Mucosa of descending colon (tissue), 3 donors: ENCODE measurements at places on chromosomes 4 and X. TPM values are rescaled to one million over a fixed set of nuclear protein-coding genes. Genes with fewer than 3 reads are reported as not detected.

FABP2 gene
- 39.7 TPM for total RNA-seq

TSPAN7 gene
- total RNA-seq: 138 TPM

SPOCK3 gene
- 3.6 TPM for total RNA-seq

VCX3B gene
- total RNA-seq: not detected

DNA sequence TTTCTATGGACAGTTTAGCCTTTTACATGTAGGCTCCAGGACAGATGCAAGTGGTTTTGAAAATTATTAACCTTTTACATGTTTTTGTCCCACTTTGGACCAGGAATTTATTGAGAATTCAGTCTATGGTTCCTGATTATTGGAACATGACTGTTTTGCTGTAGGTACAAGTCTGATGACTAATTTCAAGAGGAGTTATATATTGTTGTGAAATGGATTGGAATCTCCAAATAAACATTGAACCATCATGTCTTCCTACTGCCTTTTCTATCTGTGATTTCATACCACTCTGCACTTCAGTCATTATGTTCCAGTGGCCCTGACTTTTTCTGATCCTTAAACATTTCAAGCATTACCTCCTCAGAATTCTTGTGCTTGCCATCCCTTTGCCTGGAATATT, 35.9 kb downstream of the TBC1D19 start:
- DNase-seq: no peak

- DNase-seq: peak; percentile 71
Measured at GRCh38 chrX:43559644-43560043, 96.5 kb upstream of the MAOA start.

GRCh38 chrX:124348885-124349453, 2.6 kb downstream of the SH2D1A start:
- DNase-seq: no peak

DNA sequence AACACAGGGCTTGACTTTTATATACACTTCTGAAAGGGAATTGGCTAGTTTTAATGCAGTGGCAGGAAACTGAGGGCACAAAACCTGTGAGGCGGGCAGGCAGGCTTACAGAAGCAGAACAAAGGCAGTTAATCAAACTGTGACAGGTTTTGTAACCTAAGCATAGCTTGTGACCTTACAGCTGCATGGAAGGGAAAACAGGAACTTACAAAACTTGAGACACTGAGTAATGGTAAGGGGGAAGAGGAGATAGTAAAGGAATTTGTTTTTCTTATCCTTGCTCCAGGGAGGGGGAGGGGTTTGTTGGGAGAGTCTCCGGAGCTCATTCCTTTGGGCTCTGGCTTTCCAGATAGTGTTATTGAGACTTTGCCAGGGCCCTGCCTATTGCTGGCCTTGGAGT, 55.6 kb downstream of the SLITRK4 start:
- no peak for DNase-seq

DNA sequence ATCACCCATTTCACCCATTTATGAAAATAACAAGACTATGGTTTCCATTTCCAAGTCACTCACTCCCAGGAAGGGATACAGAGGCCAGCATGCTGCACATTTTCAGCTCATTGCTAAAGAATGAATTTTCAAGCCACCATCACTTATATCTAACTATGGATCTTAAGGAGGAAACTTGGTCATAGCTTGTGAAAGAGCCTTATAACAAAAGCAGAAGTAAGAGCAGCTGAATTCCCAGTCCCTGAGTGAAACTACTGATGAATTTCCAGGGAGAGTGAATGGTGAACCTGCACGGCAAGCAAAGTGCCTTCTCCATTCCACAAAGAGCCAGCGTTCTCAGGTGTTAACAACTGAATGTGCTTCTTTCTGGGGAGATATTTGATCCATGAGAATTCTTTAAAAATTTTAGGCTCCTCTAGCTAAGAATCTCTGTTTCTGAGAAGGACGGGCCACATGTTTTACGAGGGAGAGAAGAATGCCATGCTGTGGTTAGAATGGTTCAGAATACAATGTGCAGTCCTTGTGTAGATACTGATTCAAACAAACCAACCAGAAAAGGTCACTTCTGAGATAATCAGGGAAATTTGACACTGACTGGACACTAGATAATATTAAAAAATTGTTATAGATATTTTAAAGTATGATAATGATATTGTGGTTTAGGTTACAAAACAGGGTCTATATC, 24.0 kb downstream of the BTC start:
- DNase-seq: no peak

DNA sequence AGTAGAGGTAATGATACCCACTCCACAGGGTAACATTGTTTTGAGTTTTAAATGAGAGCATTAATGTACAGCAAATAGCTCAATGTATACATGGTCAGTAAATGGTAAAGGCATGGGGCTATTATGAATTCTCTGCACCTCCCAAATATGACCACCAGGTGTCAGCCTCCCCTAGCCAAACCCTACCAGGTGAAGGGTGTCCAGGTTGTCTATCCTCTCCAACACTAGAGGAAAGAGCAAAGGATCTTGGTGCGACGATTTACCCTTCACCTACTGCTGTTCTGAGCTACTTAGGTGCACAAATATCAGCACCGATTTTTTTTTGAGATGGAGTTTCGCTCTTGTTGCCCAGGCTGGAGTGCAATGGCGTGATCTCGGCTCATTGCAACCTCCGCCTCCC, 26.5 kb upstream of the XIAP start:
- DNase-seq: no peak

GRCh38 chr4:2765832-2766526, 9.8 kb upstream of the TNIP2 start:
- DNase-seq: no peak

DNA sequence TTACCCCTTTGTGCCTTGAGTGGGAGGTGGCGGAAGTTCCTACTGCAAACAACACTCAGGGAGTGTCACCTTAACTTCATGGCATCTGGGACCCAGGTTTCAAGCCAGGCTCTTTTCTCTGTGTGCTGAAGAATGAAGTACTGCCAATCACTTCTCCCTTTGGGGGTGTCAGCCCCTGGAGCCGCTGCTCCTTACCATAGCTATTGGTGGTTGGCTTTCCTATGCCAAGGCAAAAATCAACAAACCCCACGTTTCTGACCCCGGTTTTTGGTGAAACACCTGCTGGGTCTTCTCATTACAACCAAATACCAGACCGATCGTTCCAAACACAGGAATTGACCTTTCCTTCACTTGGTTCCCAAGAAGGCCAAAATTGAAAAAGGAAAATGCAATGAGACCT, 19.7 kb upstream of the SLC2A9 start:
- DNase-seq: no peak

DNA sequence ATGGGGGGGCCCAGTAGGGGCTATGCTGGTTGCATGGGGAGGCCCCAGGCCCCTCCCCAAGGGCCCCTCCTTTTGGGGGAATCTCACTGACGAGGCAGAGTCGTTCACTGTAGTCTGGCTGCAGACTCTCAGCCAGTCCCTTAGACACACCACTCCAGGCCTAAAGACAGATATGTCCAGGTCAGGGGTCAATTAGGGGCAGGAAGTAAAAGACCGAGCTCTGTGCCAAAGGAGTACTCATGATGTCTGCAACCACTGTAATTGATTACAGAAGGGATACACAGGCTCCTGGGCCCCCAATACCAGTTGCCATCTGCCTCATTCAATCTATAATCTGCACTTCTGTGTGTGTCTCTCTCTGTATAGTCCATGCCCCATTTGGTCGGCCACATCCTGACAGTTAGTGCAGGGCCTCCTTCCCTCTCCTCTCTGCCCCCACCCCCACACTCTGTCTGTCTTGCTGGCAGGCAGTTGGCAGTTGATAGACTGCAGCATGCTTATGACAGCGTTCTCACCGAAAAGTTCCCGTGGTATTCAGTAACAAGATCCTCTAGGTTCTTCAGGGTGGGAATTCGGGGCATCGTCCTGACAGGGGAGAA, 1.3 kb upstream of the CXorf65 start:
- DNase-seq: no peak

- DNase-seq: no peak
Measured at GRCh38 chr4:170015285-170015684, 10.9 kb downstream of the MFAP3L start.
